NCI-H1436 (cell line): ENCODE measurements at places on chromosomes 6 and 20.

DNA sequence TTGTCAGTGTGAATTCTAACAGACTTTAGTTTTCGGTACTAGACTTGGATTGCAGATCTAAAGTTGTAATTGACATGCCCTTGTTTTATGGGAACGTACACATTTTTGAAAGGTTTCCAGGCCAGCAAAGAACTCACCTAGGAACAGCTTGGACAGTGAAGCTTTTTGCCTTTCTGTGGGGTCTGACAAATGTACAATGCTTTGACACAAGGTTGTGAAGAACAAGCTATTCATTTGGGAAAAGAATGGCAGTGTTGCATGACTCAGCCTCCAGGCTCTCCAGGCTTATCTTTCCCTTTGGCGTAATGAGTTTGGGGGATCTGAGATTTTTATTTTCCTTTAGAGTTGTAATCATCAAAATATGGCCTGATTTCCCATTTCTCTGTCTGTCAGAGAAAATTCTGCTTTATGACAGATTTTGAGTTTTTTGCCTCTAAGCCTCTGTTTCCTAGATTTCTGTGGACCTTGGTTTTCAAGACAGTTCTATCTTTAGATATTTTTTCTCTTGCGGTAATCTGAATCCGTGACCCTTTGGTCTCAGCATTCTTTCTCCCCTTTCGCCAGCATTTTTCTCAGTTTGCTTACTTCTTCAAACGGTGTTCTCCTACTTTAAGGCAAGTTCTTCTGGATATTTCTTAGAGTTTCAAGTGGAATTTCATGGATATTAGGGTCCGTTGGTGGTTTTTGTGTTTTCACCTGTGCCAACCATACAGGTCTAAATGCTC lies 221.0 kb downstream of the ADGB start:
- DNase-seq = no peak

- no peak for DNase-seq
Measured at GRCh38 chr6:75109022-75109421, 96.8 kb downstream of the COL12A1 start.

- no peak for DNase-seq
Measured at GRCh38 chr6:136751522-136751956, 40.7 kb downstream of the MAP3K5 start.

GRCh38 chr6:136779682-136780081 lies 12.6 kb downstream of the MAP3K5 start:
- no peak for DNase-seq

DNA sequence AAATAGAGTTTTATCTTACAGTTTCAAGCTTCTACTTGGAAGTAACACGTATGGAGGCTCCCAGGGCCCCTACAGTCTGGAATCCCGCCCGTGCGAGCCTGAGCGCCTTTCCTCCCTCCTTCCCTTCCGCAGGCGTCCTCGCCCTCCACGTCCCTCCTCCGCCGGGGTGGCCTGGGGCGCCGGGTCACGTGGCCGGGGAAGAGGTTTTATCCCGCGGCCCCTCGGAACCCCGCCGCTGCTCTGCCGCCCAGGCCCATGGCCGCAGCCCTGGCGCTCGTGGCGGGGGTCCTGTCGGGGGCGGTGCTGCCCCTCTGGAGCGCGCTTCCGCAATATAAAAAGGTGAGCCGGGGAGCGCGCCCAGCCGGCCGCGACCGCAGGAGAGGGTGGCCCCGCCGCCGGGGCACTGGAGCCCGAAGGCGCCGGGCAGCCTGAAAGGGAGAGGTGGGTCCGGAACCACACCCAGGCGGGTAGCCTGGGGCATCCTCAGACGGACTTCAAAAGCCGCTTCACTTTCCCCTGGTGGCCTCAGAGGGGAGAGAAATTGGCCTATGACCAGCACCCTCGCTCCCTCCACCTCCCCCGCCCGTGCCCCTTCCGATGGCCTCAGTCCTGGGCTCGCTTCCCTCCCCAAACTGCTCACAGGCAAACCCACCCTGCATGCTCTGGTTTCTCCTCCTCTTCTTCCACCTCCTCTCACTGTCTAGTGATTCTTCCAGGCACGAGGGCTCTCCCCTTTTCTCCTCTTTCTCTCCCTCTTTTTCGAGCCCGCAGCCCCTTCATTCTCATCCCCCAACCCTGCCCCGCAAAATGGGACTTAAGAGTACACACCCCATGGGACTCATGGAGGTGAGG lies at the start of gene CLPSL2:
Gene CLPSL2, plus strand, starts transcription at position 235 of the 852 bp plus-strand sequence. Its CDS starts 21 bp downstream, at position 256.
- peak; percentile 25 for DNase-seq

GRCh38 chr6:23348185-23348584 lies 777.8 kb upstream of the NRSN1 start:
- DNase-seq = no peak

GRCh38 chr6:81373414-81373813 lies 379.1 kb downstream of the TENT5A start:
- no peak for DNase-seq

- peak; percentile 12 for DNase-seq
Measured at GRCh38 chr6:138007014-138007472, 100.2 kb downstream of the PERP start.

DNA sequence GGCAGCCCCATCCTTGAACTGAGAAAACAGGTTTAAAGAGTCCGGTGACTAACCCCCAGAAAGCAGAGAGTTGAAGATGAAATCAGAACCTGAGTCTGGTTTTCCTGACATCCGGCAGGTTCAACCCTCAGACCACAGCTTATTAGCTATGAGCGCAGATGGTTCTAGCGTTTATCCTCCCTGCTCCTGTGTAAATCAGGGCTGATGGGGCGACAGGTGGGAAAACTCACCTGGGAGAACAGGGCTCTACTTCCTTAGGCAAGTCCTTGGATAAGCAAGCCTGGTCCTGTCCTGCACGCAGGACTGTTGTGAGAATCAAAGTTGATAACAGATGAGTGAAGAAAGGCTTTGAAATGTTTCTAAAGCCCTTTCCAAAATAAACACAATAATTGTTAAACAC lies 31.4 kb downstream of the GHRH start:
- no peak for DNase-seq

DNA sequence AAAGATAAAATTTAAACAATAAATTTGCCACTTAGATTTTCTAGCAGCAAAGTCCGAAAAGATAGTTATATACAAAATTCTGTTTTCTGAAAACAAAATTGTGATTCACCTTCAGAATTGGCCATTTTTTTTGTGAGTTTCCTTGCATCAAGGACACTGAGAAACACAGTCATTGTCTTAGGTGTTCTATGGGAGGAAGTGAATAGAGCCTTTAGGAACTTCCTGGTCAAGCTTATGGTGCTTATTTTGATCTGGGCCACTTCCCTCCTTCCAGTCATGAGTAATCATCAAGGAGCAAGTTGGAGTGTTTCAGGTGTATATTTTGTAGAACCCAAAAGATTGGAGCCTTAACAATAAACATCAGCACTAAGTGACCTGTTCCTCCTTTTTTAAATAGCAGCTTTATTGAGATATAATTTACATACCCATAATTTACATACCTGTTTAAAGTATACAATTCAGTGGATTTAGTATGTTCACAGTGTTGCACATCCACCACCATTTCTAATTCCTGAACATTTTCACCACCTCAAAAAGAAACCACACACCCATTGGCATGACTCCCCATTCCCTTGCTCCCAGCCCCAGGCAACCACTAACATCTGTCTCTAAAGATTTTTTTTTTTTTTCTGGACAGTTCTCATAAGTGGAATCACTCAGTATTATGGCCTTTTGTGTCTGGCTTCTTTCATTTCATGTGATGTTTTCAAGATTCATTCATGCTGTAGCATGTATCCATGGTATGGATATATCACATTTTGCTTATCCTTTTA lies 17.6 kb downstream of the TMEM74B start:
- DNase-seq = no peak

GRCh38 chr20:25032478-25033264 lies 25.3 kb downstream of the ACSS1 start:
- DNase-seq = no peak

DNA sequence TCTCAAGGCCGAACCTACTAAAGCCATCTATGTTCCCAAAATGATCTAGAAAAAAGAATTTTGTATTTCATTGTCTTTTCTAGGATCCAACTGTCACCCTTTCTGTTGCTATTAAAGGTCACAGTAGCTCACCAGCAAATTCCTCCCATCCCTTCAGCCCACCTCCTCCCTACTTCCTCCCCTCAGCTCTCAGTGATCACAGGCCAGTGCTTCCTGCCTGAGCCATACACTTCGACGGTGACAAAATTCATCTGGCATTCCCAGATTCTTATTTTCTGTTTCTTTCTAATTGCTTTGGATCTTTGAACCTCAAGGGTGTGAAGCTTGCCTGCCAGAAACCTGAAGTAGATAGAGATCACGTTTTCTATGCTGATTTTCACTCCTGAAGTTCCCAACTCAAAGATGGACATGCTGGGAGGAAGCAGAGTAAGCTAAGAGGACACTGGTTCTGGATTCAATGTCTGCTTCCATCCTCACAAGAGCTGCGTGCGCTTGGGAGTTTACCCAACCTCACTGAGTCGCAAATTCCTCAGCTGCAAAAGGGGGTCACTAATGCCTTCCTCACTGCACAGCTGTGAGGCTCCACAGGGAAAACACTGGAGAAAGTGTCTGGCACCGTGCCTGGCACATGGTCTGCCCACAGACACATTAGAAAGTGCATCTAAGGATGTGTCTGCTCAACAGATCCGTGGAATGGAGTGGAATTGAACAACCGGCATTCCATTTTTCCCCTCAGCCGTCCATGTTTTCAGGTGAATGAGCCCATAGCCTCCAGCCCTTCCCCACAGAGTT lies 34.5 kb downstream of the MDGA1 start:
- no peak for DNase-seq

DNA sequence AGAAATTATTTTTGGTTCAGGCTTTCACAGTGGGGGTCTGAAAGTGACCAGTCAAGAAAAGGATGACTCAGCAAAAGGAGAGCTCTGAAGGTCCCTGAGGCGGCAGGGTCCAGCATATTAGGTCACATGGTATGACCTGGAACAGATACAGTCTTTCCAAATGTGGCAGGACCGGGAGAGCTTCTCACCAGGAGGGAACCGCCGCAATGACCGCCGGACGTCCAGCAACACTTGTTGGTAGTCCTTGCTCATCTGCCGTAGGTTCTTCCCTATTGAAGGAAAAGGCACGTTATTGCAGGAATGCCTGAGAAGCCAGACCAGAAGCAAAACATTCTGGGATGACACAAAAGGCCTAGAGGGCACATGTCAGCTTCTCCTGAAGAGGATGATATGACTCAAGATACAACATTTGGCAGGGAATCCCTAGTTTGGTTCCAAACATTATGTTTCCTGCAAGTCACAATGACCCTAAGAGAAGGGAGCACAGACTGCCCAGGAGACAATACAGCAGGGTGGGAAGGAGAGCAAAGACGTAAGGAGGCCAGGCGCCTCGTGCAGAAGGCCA lies 17.4 kb downstream of the TBC1D20 start:
- DNase-seq = no peak

- DNase-seq = no peak
Measured at GRCh38 chr6:136383268-136383937, 93.8 kb upstream of the BCLAF1 start.

DNA sequence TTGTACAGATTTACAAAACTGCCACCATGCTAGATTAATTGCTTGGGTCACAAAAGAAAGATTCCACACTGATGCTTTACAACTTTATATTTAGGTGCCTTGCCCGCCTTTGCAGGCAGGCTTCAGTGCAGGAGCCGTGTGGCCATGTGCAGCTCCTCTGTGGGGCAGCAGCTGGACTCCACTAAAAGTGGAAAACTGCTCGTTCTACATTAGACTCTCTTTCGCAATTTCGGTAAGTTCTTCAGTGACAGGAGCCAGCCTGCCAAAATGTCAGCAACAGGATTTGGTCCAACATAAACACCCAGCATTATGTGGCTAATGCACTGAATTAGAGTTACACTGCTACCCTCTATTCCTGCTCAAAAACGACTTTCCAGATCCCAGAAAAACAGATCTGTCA lies 174.4 kb upstream of the KCNK16 start:
- no peak for DNase-seq

DNA sequence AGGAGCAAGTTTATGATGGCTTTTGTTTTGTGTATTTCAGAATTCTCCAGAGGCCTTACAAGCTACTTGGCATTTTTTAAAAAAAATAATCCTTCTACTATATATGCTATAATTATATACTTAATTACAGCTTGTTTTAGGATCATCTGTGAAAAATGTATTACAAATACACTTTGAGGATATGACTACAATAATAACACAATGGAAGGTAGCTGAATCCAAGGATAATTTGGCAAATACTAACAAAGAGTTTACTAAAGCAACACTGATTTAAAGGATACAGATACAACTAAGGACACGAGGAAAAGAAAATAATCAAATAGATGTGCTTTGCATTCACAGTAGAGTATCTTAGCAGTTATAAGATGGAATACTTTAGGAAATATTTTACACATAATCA lies 381.9 kb upstream of the CITED2 start:
- no peak for DNase-seq

- DNase-seq = no peak
Measured at GRCh38 chr6:157656437-157656997, 166.5 kb upstream of the SNX9 start.

DNA sequence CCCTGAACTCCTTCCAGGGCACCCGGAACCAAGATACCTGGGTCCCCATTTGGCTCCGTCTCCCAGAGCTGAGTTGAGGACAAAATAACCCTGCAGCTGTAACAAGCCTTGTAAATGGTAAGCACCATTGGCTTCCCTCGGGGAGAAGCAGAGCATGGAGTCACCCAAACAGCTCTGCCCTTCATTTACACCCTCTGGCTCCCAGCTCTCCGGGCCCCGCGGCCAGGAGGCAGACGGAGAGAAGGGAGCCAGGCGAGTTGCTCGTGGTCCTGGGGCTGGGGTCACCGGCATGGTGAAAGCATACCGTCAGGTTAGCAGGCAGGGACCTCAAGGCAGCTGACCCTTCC lies 2.1 kb downstream of the TFEB start:
- no peak for DNase-seq

DNA sequence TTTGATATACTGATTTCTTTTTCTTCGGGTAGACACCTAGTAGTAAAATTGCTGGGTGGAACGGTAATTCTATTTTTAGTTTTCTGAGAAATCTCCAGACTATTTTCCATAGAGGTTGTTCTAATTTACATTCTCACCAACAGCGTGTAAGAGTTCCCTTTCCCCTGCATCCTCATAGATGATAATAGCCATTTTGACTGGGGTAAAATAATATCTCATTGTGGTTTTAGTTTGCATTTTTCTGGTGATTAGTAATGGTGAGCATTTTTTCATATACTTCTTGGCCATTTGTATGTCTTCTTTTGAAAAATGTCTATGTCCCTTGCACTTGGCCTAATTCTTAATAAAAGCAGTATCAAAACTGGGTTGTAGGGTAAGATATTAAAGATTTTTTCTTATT lies 148.9 kb upstream of the SIM1 start:
- no peak for DNase-seq
